Uterus (tissue), 4 donors: ENCODE measurements at places on chromosomes 3 and 15.

- DNase-seq: no peak
Measured at GRCh38 chr3:107880702-107881101, 210.1 kb downstream of the CD47 start.

- DNase-seq: peak; percentile 49
Measured at GRCh38 chr3:124275412-124275811, 283.5 kb upstream of the ROPN1 start.

- DNase-seq: no peak
Measured at GRCh38 chr3:151278230-151278629, at the start of gene P2RY14. Gene P2RY14, minus strand, starts transcription at chr3:151278542. Its CDS starts 64,226 bp downstream, at chr3:151214316.

DNA sequence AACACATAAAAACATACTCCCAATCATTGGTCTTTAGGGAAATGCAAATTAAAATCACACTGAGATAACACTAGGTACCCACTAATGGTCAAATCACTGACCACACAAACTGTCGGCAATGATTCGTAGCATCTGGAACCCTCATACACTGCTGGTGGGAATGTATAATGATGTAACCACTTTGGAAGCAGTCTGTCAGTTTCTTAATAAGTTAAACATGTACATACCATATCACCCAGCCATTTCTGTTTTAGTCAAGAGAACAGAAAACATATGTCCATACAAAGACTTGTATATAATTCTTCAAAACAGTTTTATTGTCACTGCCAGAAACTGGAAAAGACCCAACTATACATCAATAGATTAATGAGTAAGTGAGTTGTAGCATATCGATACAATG lies 63.3 kb upstream of the LRRC3B start:
- no peak for DNase-seq

DNA sequence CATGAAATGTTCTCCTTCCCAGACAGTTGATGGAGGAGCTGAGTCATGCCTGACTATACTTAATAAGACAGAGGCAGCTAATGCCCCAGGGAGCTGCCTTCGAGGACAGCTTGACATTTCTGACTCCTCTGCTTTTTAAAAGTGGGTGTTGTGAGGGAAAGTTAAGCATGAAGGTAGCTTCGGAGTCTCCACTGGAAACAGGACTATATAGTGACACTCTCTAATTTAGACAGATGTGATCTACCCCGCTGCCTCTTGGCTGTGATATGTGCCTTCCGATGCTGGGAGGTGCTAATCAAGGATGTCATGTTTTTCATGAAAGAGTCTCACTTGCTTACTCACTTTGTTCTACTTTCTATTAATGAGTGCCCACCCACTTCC lies 72.7 kb downstream of the IL1RAP start:
- no peak for DNase-seq
